ENCODE measurements at places on chromosomes 6 and 20.
A peak's percentile ranks its signal among the peaks of the same experiment; 100 is the strongest.

GRCh38 chr20:56755201-56755600, 126.1 kb downstream of the TFAP2C start:
- DNase-seq: no peak

DNA sequence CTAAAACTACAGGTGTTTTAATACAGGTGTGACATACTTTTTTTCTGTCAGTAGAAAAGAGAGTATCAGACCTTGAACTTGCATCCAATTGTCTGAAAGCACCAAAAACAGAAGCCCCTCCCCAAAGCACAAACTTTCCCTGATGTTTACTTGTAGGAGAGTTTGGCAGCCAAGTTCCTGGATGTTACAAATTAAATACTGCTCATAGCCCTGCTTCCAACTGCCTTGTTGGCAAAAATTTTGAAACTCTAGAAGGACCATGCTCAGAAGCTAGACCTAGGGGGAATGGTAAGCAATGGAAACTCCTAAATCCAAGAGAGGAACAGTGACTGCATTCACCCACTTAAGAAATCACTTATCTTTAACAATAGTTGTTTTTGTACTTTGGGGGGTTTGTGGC, 17.0 kb upstream of the ARG1 start:
- no peak for DNase-seq

- no peak for DNase-seq
These were observed 16.5 kb upstream of the TBCC start for GRCh38 chr6:42762426-42762859.

- peak; percentile 39 for DNase-seq
These were observed 138.9 kb downstream of the PDE7B start for GRCh38 chr6:135990439-135990838.

GRCh38 chr20:48698507-48699267, 129.1 kb downstream of the PREX1 start:
- DNase-seq: no peak

GRCh38 chr6:77324866-77325265, 138.4 kb downstream of the HTR1B start:
- DNase-seq: no peak

DNA sequence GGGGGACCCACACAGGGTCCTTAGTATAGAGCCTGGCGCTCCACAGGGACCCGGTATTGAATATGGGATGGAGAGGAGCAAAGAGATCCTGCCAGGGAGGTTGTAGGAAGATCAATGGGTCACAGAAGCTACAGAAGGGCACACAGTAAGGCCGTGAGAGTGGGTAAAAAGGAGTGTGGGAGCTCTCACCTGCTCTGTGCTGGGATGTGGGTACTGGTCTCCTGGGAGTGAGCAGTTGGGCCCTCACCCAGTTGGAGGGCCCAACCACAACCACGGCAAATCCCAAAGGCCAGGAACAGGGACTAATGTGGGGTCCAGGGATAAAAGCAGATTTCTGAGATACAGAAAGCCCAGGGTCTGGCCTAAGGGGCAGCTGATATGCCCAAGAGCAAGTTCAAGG, 73.4 kb upstream of the RNF24 start:
- no peak for DNase-seq

GRCh38 chr20:19275038-19275629, 62.7 kb downstream of the SLC24A3 start:
- no peak for DNase-seq

- no peak for DNase-seq
These were observed 12.4 kb downstream of the KIF3B start for GRCh38 chr20:32289661-32290431.

DNA sequence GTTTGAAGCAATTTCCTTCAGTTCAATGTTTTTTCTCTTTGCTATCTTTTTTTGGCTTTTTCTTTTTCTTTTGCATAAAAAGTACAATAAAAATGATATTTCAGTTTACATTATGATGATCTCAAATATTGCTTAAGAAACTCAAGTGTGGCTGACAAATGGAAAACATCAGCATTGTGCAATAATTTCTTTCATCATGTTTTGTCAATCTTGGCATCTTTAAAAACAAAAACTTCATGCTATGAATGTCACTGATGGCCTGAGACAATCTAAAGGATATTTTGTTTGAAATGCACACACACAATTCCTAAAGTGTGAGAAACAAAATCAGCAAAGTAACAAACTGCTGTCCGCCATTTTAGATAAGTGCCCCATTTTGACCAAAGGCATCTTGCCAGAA, 13.9 kb upstream of the MTCL3 start:
- DNase-seq: peak; percentile 9

DNA sequence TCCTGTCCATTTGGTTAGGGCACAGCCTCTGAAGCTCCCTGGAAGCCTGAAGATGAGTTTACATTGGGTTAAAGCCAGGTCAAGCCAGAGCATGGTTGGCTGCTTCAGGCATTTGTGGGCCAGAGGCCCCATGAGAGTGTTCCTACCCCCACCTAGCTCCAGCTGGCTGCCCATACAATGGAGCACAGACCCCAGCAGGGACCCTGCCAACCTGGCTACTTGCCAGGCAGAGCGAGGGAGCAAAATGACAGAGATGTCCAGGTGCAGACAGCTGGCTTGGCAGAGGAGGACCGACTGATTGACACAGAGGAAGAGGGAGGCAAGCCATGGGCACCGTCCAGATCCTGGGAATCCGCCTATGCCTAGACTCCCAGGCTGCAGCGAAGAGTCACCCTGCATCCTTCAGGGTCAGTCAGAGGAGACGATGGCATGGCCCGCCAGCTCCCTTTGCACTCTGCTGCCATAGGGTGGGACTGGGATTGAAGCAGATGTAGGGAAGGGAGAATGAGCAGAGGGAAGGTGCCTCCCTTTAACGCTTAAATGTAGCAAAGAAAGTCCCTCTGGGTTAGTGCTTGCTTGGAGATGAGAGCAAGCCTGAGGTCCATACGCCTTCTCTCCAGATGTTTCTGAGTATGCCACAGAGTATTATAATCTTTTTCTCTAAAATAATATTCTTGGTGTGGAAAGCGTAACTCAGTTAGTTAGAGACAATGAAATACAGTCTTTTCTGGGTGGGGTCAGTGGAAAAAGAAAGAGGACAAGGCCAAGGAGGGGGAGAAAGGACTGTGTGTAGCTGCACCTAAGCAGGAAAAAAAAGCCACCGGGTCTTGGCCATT, 77.6 kb upstream of the FYN start:
- no peak for DNase-seq

DNA sequence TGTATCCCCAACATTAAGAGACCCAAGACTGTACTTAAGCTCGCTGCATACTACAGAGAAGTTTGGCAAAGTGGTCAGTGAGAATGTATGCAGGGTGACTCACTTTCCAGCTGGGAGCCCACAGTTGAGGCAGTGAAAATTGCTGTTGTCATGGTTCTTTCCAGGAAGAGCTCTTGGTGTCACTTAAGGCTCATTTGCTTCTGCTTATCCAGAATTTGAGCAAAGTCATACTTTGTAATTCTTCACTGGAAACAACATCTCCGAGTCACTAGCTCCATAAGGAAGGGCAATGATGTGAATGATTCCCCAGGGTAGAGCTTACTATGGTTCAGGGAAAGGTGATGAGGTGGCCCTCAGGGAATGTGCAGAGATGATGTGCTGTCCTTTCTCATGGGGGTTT, 65.4 kb upstream of the FBXL4 start:
- peak; percentile 57 for DNase-seq

DNA sequence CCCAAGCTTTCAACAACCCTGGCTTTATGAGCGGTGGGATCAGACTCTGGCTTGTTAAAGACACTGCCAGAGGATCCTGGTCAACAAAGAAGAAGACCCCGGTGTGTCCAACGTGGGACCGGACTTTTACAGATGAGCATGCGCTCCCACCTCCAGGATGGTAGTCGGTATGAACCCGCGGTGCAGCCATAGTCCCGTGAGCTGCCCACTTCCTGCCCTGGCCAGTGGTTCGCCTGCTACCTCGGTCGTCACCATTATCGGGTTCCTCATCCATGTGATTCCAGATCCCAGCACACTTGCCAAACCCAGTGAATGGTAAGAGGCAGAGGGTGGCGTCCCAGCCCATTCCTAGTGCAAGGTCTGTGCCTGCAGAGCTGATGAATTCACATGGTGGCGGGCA, 112.7 kb downstream of the AGPAT4 start:
- no peak for DNase-seq

Data from fibroblast of villous mesenchyme (primary cell).